Right cardiac atrium (tissue), 5 donors: ENCODE measurements at places on chromosomes 3 and 15.
A peak's percentile ranks its signal among the peaks of the same experiment; 100 is the strongest.

DNA sequence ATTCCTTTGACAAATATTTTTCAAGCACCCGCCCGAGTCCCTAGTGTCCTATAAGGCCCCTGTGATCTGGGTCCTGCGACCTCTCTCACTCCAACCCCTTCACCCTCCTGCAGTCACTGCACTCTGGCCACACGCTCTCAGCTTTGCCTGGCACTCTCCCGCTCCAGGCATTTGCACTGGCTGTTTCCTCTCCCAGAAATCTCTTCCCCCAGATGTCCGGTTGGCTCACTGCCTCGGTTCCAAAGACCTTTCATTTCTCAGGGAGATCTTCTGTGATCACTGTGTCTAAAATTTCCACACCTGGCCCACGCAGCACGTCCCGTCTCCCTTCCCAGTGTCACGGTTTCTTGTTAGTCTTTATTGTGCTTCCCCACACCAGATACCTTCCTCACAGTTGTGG, 97.4 kb downstream of the WNT7A start:
- peak; percentile 24 for DNase-seq

- DNase-seq: no peak
These were observed 130.4 kb upstream of the SLC7A14 start for GRCh38 chr3:170716172-170716805.

DNA sequence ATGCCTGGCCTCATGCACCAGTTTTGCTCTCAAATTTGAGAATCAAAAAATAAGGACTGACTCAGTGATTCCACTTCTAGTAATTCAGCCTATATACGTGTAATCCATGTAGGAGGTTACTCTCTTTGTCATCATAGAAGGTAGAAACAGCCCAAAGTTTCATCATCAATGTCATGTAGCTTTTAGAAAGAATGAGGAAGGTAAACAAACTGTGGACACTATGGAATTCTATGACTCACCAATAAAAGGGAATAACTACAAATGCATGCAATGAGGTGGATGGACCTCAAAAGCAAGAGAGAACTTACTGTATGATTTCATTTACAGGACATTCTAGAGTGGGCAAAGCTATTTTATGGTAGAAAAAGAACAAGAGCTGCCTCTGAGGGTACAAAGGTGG, 93.2 kb upstream of the LRIG1 start:
- DNase-seq: no peak

DNA sequence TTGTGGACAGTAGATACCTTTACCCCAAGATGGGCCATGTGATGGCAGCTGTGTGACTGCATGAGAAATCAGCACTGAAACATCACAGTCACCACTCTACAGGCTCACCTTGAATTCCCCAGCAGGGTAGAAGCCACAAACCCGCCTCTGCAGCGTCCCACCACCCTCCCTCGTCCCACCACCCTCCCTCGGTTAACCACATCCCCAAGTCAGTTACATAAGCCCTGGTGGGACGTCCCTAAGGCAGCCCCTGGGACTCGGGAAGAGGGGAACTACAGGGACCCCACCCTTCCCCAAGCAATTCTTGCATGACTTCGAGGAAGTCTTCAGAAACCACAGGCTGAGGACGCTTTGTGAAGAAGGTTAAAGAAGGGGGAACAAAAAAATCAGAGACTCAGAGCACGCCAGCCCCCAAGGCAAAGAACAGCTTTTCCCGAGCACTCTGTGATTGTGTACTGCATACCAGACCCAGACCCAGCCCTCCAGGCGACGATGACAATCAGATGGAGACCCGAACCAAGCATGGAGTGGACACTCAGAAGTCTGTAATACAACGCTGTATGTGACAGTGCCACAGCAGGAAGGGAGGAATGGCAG, 60.5 kb downstream of the SH3BP5 start:
- peak; percentile 78 for DNase-seq

DNA sequence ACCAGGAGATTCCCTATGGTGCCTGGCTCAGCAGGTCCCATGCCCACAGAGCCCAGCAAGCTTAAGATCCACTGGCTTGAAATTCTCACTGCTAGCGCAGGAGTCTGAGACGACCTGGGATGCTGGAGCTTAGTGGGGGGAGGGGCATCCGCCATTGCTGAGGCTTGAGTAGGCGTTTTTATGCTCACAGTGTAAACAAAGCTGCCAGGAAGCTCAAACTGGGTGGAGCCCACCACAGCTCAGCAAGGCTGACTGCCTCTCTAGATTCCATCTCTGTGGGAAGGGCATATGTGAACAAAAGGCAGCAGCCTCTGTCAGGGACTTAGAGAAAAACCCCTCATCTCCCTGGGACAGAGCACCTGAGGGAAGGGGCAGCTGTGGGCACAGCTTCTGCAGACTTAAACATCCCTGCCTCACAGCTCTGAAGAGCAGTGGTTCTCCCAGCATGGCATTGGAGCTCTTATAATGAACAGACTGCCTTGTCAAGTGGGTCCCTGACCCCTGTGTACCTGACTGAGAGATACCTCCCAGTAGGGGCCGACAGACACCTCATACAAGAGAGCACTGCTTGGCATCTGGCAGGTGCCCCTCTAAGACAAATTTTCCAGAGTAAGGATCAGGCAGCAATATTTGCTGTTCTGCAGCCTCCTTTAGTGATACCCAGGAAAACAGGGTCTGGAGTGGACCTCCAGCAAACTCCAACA, 231.5 kb upstream of the SETMAR start:
- DNase-seq: no peak

DNA sequence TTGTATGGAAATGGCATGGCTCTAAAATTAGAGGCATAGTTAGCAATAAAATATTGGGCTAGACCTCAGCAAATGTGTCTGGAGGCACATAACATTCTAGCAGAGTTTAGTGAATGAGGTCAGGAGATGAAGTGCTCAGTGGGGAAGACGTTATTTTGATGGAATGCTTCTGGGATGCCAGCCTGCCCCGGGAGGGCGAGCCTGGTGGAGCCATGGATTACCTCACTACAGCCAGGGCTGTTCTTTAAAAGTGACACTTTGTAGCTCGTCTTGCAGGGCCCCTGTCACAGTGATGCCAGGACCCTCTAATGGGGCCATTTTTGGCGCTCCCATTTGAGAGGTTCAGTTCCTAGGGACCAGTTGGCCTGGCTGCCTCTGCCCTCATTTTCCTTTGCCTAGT, 48.5 kb downstream of the PXYLP1 start:
- no peak for DNase-seq

- no peak for DNase-seq
These were observed 11.4 kb downstream of the MSL2 start for GRCh38 chr3:136184703-136185102.

GRCh38 chr3:30581067-30581585, 25.3 kb upstream of the TGFBR2 start:
- no peak for DNase-seq

- DNase-seq: no peak
These were observed 369.6 kb upstream of the RGMA start for GRCh38 chr15:93458597-93458996.

GRCh38 chr3:127102587-127102986, 90.3 kb upstream of the PRR23E start:
- DNase-seq: no peak

GRCh38 chr3:7377103-7377502, 516.2 kb downstream of the GRM7 start:
- no peak for DNase-seq

DNA sequence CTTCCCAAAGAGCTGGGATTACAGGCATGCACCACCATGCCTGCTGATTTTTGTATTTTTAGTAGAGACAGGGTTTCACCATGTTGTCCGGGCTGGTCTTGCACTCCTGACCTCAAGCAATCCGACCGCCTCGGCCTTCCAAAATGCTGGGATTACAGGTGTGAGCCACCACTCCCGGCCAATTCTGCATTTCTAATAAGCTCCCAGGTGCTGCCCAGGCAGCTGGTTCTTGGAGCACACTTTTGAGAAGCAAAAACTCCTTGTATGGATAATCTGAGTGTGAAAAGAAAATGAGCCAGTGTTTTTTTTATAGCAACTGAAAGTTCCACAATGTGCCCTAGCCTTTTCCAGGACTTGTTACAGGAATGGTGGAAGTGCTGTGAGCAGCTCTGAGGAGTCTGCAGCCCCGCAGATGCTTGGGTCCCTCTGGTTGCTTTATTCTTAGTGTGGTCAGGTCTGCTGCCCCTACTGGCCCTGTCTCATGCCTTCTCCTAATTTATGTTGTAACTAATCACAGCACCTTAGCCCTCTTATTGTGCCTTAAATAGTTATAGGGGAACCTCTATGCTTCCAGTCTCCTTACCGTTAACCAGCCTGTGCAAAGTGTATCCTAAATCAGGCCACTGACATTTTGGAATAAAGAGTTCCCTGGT, 13.5 kb upstream of the KCNAB1 start:
- DNase-seq: no peak

- DNase-seq: no peak
These were observed 108.3 kb downstream of the VPS13C start for GRCh38 chr15:61951949-61952348.

GRCh38 chr3:189084620-189085019, 87.2 kb upstream of the TPRG1 start:
- no peak for DNase-seq

GRCh38 chr3:184543843-184544512, 17.6 kb upstream of the EPHB3 start:
- peak; percentile 60 for DNase-seq

DNA sequence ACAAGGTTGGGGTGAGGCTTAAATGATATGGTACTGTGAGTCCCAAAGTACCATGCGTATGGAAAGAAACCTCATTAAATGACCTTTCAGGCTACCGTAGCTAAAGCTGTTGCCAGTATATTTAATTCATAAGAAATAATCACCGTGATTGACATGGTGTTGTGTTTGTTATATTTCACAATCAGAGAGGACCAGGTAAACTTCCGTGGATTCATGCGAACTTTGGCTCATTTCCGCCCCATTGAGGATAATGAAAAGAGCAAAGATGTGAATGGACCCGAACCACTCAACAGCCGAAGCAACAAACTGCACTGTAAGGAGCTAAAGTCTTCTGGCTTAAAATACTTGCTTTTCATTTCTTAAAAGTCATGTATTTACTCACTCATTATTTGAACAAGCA, 31.5 kb downstream of the CHP1 start:
- DNase-seq: no peak

GRCh38 chr3:48344867-48345507, 11.5 kb upstream of the SPINK8 start:
- DNase-seq: no peak

DNA sequence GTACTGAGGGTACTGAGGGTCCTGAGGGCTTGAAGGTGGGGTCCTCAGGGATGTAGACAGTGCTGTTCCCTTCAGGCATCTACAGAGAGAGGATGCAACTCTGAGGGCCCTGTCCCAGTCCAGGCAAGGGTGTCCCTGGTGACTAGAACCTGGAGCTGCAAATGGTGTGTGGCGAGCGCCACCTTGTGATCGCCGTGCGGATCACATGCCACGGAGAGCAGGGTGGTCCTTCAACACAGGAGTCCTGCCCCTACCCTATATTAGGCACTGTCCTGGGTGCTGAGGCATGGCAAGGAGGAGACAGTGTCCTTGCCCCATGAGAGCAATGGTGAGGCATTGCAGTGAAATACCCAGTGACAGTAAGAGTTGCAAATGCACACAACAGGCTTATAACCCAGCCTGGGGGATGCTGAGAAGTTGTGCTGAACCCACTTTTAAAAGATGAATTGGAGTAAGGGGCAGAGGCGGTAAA, 23.6 kb downstream of the RHCG start:
- DNase-seq: no peak

GRCh38 chr3:186319945-186320344, 42.1 kb downstream of the DGKG start:
- no peak for DNase-seq
